Non-pigmented ciliary epithelial cell (primary cell): ENCODE measurements at places on chromosomes 12 and 14.

- no peak for DNase-seq
Observed at GRCh38 chr14:50974118-50974517, 29.8 kb upstream of the PYGL start.

GRCh38 chr12:80872053-80872452 is 65.7 kb downstream of the LIN7A start:
- no peak for DNase-seq

GRCh38 chr12:76899522-76899921 is 20.7 kb upstream of the CSRP2 start:
- DNase-seq: no peak

DNA sequence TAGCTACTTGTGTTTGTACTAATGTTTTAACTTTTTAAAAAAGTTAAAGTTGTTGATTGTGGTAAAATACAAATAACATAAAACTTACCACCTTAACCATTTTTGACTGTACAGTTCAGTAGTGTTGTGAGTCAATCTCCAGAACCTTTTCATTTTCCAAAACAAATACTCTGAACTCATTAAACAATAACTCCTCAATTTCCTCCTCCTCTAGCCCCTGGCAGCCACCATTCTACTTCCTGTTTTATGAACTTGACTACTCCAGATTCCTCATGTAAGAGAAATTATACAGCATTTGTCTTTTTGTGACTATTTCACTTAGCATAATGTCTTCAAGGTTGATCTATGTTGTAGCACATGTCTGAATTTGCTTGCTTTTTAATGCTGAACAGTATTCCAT is 299.1 kb upstream of the AMIGO2 start:
- no peak for DNase-seq

GRCh38 chr12:66960704-66961690 is 282.1 kb upstream of the GRIP1 start:
- no peak for DNase-seq

DNA sequence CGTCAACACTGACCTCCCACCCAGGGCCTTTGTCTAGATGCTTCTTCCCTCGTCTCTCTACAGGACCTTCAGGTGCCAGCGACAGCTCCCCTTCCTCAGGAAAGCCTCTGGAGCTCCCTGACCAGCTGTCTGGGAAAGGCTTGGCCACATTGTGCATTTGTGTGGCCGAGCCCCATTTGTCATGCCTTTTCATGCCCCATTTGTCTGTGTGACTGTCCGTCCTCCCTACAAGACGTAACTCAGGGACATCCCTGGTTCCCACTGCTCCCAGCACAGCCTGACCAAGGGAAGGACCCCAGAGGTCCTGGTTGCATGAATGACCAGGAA is 23.8 kb downstream of the ZFYVE21 start:
- no peak for DNase-seq

GRCh38 chr14:36485773-36486172 is 34.3 kb downstream of the NKX2-1 start:
- DNase-seq: no peak

GRCh38 chr12:99287136-99287535 is 360.4 kb upstream of the GARIN6 start:
- DNase-seq: no peak

DNA sequence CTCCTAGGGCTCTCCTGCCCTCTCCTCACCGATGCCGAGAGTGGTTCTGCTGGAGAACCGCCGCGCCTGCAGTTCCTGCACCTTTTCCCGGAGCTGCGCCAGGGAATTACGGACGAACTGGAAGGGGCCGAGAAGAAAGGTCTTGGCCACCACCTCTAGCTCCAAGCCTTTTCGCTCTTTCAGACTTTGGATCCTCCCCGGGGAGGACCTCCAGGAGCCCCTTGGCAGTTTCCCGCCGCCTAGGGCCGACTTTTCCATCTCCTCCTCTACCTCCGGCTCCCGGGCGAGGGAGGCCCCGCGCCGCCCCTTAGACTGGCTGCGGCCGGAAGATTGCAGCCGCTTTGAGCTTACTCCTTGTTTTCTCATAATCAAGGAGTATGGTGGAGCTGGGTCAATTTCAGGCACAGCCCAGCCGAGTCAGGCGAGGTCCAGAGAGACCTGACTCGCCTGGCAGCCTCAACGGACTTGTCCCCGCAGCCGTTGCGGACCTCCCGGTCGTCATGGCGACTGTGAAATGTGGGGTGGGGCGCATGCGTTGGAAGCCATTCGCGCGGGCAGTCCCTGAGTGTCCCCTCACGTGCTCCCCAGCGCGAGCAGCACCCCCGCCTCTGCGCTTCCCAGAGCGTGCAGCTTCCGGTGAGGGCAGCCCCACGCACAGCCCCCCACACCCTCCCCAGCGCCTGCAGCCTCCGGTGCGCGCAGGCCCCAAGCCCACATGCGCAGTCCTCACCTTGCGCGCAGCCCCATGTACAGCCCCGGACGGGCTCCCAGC is at the start of gene DPY19L2:
Gene DPY19L2 (minus strand): TSS at position 466 of the 772 bp plus-strand sequence. CDS start 100 bp downstream, at position 366.
- DNase-seq: no peak

GRCh38 chr12:67515679-67516340 is 132.7 kb upstream of the DYRK2 start:
- DNase-seq: no peak

DNA sequence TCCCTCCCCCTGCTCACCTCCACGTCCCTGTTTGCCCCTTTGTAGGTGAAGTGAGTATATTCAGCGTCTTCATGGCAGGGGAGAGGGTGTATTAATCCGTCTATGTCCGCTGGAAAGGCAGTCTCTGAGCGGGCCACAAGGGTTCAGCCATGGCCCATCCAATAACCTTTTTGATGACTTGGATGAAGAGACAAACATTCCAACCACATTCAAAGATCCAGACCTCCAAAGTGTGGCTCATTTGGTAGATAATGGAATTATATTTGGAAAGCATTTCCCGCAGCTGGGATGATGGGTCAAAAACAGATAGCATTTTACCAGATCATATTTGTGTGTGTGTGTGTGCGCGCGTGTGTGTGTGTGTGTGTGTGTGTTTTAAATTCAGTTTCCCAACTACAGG is 345.9 kb downstream of the DPF3 start:
- DNase-seq: no peak

DNA sequence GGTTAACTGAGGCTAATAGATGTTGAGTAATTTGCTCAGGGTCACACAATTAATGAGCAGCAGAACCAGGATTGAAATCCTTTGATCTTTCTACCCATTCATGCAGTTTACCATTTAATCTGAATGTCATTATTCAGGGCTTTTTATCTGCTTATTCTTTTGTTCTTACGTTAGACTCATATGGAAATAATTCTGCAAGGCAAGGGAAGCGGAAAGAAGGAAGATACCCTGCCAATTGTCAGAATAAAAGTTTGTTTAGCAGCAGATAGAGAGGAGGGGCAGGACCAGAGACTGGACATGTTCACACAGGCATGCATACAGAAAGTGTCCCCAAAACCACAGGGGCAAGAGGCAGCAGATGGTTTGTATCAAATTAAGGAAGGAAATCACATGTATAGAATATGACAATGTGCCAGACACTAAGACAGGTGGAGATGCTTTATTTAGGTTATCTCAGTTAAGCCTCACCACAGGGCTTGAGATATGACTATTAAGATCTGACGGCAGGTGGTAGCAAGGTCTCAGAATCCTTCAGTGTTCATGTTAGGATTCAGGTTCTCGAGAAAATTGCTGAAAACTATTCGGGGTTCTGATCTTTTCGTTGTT is 29.8 kb downstream of the BRMS1L start:
- DNase-seq: no peak
